ENCODE measurements at places on chromosomes 6 and 20. TPM values are rescaled to one million over a fixed set of nuclear protein-coding genes. Genes with fewer than 3 reads are reported as not detected.

DNA sequence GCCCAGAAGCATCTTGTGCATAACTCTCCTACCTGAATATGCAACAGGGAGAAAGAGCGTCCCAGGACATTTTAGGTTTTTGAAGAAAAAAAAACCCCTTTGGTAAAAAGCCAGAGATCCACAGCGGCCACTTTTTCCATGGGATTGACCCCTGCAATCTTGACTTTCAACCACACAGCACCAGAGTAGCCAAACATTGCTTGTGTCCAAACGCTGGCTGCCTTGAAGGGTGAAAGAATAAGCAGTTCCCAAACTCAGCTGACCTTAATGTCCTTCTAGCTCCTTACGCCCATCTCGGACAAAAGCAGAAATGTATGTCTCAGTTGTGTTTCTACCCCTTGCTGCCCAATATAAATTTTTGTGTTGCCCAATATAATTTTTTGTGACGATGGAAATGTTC lies 1.2 kb upstream of the MOG start:
- DNase-seq: no peak

GRCh38 chr20:57369596-57369995 lies 18.5 kb downstream of the RAE1 start:
- no peak for DNase-seq

PAK5 gene
- polyA plus RNA-seq: 17.0 TPM

CUTA gene
- 212 TPM for polyA plus RNA-seq

DNA sequence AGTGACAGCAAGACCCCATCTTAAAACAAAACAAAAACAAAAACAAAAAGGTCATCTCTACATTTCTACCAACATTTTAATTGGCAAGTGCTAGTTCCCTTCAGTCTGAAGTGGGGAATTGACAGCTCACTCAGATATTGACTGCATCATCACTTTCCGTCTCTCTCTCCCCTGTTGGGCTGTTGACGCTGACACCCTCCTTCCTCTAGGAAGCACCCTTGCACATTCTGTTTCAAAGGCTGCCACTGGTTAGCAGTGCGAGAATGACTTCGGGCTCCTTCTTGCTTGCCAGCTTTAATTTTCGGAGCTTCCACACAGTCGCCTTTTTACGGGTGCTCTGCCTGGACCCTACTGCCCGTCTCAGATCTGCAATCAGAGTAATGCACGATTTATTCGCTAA lies 96.6 kb upstream of the INSM1 start:
- DNase-seq: no peak

- peak; percentile 33 for DNase-seq
Measured at GRCh38 chr6:20211037-20211940, 980 bp downstream of the MBOAT1 start.

DNA sequence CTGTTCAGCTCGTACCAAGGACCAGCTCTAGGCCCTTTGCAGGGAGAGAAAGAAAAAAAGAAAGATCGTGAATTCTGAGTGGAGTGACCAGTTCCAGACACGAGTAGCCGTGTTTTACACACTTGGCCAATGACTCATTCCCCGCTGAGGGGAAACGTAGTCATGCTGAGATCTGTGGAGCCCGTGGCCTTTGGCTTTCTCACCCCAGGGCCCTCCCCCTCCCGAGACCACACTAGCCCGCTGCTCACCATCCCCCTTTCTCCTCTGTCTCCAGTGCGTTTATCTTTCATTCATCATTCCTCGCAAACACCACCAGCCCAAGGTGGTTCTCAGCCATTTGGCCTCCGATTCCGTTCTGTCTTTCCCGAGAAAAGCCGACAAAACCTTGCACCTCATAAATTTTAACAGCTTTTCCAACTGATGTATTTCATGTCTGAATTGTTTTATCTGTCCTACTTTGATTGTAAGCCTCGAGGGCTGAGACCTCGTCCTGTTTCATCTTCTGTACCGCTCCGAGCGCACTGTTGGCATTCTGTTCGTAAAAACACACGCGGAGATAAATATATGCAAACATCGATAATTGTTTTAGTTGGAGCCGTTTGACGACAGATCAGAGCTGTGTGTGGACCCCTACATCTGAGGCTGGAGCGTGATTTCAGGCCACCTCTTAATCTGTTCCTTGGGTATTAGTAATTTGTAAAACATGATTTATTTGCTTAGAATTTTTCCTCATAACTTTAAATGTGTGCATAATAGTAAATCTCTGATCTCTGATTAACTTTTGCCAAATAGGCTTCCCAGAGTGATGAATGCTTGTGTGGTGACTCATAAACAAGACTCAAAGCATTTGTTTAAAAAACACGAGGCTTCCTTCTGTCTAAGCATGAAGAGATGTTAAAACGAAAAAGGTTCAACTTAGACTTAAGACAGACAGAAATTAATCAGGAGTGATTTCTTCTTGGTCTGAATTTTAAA lies 336.6 kb downstream of the CDH4 start:
- DNase-seq: no peak

- no peak for DNase-seq
Measured at GRCh38 chr6:21354805-21355238, 238.7 kb upstream of the SOX4 start.

DSP gene
- polyA plus RNA-seq: 4.1 TPM

GRCh38 chr6:101818051-101818450 lies 424.5 kb downstream of the GRIK2 start:
- no peak for DNase-seq

DNA sequence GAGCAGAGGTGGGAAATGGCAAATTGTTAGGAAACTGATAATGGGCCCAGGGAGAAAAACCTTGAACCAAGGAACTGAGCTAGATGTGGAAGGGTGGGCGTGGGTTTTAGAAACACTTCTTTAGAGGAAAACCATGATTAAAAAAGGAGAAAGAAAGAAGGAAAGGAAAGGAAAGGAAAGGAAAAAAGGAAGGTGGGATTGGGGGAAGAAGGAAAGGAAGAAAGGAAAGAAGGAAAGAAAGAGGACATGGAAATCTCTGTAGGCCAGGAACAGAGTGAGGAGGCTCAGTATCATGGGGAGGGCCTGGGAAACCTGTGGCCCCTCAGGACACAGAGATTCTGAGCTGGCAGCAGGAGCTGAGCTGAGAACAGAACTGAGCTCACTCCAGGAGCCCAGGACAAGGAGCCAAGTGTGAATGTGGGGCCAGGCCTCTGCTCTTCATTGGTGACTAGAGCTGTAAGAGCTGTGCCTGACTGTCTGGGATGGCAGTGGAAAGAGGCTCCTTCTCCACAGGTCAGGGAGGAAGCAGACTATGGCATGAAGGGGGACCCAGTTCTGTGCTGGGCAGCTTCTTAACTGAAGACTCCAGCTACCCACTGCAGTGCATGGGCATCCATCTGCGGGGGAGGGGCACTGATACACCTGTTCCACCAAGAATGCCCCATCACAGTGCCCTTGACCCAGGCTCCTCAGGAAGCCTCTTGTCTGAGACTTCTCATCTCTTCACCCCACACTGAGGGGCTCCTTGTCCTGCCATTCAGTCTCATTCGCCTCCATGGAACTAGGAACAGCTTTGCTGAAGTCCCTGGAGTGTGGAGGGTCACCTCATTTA lies 116.1 kb upstream of the BACH2 start:
- DNase-seq: no peak

MLIP gene
- polyA plus RNA-seq: 0.88 TPM

DNA sequence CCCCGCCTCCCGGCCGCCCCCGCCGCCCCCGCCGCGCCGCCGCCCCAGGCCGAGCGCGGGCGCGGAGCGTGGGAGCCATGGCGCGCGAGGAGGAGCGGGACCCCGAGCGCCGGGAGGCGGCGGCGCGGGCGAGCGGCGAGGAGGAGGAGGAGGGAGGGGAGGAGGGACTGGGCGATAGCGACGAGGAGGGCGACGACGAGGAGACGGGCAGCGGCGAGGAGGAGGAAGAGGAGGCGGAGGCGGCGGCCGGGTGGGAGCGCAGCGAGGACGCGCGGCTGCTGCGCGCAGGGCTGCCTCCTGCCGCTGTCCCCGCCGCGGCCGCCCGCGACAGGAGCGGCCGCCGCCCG lies at the start of gene SLC24A3:
TSS of gene SLC24A3 (plus strand) at position 174 of the 347 bp plus-strand sequence.
- DNase-seq: peak; percentile 52

OR2J3 gene
- not detected for polyA plus RNA-seq

DNA sequence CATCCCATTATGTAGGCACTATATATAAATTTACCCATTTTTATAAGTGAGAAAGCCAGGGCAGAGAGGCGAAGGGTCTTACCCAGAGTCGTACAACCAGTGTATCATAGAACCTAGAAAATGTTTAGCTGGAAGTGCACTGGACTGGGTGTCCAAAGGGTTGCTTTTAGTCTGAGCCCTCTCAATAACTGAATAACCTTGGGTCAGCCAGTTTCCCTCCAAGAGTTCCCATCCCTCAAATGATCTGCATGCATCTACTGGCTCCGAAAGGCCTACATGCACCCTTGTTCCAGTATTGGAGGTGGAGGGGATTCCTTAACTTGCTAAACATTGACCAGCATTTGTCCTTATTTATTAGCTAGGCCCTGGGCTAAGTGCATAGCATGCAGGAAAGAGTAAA lies 3.8 kb downstream of the SNPH start:
- no peak for DNase-seq

DNA sequence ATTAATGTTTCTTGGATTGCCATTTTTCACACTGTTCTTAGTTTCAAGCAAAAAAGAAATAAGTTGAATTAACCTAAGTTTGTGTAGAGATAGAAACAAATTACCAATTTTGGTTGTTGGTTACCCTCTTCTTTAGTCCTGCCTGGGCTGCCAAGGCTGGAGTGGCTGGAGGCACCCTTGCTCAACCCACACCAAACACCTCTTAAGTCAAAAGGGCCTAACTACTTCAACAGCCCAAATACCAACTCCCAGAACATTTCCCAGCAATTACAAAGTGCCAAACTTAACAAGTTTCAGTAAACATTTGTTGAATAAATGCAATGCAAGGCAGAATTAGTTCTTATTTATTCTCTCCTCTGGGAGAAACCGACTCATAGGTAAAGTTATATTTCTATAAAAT lies 38.1 kb upstream of the TMEM181 start:
- no peak for DNase-seq

GRCh38 chr20:63342561-63343459 lies 18.3 kb downstream of the CHRNA4 start:
- no peak for DNase-seq

CTCFL gene
- polyA plus RNA-seq: not detected

SLC25A27 gene
- 99.7 TPM for polyA plus RNA-seq

DEFB113 gene
- not detected for polyA plus RNA-seq

CHRNA4 gene
- polyA plus RNA-seq: 0.26 TPM

DNA sequence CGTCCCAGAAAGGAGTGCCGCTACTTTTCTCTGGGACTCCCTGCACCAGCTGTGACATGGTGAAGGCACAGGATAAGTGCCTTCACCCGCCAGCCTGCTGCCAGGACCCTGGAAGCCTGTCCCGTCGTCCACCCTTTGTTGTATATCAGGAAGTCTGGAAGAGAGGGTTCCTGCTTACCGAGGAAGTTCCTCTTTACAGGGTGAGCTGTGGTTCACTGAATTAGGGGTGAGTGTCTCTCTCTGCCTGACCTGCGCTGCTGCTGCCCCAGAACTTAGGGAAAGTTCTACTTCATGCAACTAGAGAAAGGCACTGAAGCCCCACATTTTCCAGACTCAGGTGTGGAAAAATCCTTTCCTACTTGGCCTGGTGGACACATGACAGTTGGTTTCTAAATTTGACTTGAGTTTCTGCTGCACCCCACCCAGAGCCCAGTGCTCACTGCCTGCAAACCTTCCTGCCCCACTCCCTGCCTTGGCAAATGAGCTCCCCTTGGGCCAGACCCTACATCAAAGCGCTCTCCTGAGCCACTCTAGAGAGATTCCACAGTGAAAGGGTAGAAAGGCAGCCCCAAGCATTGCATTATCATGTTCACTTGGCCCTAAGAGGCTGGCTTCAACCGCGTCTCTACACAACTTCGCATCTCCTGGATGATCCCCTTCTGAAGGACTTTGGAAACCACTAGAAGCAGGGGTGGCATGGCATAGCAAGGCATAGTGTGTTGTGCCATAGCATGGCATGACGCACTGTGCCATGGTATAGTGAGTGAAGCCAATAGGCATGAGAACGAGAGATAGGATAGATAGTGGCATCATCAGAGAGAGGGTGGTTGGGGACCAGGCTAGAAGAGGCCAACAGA lies 215.8 kb upstream of the CDYL start:
- DNase-seq: no peak

GRCh38 chr20:22946596-22946995 lies 88.5 kb upstream of the SSTR4 start:
- no peak for DNase-seq

SLC17A9 gene
- 11.9 TPM for polyA plus RNA-seq

FBXO5 gene
- polyA plus RNA-seq: 1.4 TPM

DNA sequence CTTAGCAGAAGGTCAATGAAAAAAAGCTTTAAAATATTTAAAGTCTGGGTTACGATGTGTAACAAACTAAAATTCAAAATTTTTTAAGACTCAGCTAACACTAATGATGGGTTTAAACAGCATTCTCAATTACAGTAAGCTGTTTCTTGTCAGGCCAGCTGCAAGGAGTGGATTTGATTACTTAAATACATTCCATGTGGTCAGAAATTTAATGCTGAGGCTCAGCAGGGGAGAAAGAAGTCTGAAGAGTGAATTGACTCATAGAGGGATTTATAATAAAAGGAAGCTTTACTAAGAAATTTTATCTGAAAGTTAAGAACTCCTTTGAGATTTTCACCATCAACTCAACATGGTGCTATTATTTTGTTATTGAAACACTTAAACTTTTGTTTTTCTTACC lies 398.6 kb downstream of the KHDRBS2 start:
- DNase-seq: no peak

DNA sequence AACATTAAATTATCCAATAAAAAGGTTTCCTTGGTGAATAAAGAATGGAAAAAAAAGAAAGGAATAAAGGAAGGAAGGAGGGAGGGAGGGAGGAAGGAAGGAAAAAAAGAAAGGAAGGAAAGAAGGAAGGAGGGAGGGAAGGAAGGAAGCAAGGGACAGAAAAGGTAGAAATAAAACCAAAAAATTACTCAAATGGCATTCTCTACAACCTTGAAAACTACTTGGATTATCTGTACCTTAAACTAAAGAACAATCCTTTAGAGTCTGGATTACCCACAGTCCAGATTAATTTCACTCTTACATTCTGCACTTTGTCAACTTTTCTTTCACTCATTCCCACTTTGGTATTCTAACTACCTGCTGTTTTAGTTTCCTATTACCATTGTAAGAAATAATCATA lies 361.8 kb upstream of the ADGRB3 start:
- no peak for DNase-seq

PDE10A gene
- polyA plus RNA-seq: 86.5 TPM

GRCh38 chr20:38514947-38515346 lies 42.3 kb downstream of the RALGAPB start:
- DNase-seq: no peak

OGFRL1 gene
- polyA plus RNA-seq: 8.3 TPM

TNFRSF6B gene
- polyA plus RNA-seq: not detected

DNA sequence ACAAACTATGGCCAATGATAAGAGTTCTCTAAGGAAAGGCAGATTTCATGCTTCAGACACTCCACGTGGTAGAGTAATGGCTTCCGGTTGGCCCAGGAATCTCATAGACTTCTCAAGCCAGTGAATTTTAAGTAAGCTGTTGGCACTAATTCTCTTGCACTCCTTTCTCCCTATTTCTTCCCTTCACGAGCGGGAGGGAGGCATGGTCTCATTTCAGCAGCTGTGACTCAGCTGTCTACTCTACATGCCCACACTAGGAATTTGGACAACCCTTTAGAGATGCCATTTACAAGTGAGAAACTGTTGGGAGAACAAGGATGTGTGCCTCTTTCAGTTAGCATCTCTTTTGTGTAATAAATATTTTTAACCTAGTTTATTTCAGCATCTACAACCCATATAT lies 107.7 kb downstream of the PTPRK start:
- no peak for DNase-seq

GRCh38 chr6:82622461-82622860 lies 258.8 kb downstream of the TPBG start:
- no peak for DNase-seq

ZNF165 gene
- polyA plus RNA-seq: 0.72 TPM
